ENCODE measurements at places on chromosomes 7 and 10.

GRCh38 chr10:77293773-77294172 lies 343.8 kb downstream of the KCNMA1 start:
- DNase-seq = no peak

DNA sequence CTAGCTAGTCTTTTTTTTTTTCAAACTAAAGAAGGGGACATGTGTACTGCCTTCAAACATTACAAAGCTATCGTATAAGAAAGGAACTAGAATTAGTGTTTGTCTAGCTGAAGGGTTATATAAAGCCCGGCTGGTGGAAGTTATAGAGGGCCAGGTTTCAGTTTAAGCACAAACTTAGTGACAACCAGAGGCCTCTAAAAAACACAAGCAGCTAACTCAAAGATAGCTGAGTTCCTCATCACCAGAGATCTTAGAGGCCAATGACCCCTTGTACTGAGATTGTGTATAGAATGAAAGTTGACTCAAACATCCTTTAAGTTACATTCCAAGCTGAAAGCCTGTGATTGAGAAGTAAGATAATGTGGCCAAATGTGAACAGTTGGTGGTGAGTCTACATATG lies 28.1 kb upstream of the SGMS1 start:
- no peak for DNase-seq

DNA sequence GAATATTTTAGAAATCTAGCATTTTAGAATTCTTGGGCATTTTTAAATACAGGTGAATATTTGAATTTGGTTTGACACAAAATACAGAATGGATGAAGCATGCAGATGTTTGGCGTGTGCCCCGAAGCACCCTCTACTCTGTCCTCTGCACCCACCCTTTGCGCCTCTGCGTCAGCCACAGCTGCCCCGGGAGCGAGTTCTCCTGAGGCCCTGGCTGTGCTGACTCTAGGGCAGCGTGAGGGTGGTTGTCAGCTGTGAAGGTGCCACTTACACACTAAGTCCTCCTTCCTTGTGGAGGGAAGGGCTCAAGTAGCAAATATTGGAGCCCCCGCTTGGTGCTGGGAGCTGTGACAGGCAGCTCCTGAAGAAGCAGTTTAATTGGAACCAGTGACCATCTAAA lies 48.4 kb downstream of the DAGLB start:
- no peak for DNase-seq

- no peak for DNase-seq
Measured at GRCh38 chr10:22630234-22631174, 83.9 kb downstream of the PIP4K2A start.

- DNase-seq = no peak
Measured at GRCh38 chr10:78772986-78773530, 295.7 kb upstream of the ZMIZ1 start.

DNA sequence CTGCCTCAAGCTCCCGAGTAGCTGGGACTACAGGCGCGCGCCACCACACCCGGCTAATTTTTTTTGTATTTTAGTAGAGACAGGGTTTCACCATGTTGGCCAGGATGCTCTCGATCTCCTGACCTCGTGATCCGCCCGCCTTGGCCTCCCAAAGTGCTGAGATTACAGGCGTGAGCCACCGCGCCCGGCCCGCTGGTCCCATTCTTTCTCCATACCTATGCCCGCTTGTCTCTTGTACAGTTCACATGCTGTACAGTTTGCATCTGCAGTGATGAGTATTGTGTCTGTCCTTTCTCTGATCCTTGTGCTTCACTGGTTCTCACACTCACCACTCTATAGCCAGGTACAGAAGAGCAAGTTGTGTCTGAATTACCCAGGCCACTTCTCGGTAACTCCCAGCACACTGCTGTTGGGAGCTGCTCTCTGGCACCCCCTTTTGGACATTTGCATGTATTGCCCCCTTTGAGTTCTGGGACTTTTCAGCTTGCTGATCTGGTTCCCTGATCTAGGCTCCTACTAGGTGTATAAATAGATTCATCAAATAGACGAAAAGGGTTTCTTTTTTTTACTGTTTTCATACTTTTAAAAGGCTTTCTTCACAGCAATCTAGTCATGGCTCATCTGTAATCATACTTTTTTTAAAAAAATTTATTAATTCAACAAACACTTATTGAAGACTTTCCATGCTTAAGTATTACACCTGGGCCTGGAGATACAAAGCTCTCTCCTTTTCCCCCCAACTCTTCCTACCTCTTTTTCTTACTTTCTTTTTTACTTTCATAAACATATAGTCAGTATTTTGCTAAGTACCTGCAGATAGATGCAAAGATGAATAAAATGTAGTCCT lies 53.5 kb downstream of the AOAH start:
- peak; percentile 3 for DNase-seq

DNA sequence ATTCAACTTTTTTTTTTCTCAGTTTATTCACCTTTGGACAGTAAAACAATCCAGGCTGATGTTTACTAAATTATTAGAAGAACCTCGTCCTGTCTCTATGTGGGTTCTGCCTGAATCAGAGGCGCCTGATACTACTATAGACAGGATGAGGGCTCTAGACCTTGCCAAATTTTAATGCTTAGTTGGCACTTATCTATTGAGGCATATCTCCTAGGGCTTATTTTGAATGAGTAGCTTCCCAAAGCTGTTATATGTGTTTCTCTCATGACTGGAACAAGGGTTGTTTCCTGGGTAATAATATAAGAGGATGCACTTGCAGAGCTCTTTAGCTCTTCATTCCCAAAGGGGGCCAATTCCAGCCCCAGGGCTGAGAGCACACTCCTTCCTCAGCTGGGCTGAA lies 23.6 kb downstream of the HECW1 start:
- no peak for DNase-seq

DNA sequence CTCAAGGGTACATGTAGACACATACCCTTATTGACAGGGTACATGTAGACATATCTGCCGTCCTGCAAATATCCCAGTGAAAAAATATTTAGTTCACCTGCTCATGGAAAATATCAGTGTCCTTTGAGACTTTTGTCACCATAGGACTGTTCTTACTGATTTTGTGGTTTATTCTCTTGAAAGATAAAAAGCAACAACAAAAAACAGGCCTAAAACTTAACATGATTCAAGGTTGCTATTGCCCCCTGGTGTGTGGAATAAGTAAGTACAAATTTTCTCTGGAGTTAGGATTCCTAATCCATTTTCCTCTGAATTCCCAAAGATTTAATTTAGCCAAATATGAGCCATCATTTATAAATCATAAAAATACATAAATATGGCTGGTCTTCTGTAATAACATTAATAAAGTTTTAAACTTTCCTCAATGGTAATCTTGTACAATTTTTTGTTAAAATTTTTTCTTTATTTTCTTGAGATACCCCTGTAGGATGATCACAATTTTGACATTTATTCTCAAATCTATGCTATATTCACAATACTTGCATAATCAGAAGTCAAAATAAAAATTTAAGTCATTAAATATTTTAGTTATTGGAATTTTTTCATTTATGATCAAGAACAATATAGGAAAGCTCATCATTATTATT lies 741.4 kb upstream of the POT1 start:
- DNase-seq = no peak
